ENCODE measurements at places on chromosomes 11 and 22. TPM values are rescaled to one million over a fixed set of nuclear protein-coding genes. Genes with fewer than 3 reads are reported as not detected.

DNA sequence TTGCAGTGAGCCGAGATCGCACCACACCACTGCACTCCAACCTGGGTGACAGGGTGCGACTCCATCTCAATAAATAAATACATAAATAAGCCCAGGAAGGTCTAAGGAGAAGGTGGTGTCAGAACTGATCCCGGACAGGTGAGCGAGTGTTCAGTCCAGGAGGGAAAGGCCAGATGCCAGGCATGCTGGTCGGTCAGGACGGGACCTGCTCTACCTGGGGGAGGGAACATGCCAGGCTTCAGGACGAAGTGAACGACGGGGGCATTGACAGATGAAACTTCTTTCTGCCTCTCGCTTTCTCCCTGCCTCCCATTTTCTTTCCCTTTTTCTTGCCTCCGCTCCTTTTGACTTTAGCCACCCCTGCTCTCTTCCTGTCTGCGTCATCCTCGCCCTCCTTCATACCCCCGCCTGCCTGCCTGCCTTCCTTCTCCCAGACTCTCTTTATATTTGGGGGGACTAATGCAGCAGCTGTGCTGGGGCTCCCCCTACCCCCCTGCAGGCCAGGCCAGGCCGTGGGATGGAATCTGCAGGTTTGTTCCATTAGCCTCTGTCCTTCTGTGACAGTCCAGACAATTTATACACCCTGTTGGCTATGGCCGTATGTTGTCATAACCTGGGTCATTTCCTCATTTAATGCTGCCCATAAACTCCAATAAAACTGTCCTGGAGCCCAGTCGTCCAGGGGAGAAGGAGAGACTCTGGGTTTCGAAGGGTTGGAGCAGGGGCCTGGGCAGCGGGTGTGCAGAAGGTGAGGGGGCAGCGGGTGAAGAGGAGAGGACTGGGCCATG lies 209.2 kb upstream of the TBCEL start:
- DNase-seq, result no peak

GRCh38 chr11:8699903-8700302 lies 17.3 kb downstream of the RPL27A start:
- no peak for DNase-seq

The ENDOD1 gene
- polyA plus RNA-seq, result 22.4 TPM

GRCh38 chr11:25981998-25982397 lies 349.9 kb upstream of the ANO3 start:
- DNase-seq, result peak; percentile 67

- DNase-seq, result no peak
These were observed 29.8 kb downstream of the THOC5 start for GRCh38 chr22:29523761-29524160.

DNA sequence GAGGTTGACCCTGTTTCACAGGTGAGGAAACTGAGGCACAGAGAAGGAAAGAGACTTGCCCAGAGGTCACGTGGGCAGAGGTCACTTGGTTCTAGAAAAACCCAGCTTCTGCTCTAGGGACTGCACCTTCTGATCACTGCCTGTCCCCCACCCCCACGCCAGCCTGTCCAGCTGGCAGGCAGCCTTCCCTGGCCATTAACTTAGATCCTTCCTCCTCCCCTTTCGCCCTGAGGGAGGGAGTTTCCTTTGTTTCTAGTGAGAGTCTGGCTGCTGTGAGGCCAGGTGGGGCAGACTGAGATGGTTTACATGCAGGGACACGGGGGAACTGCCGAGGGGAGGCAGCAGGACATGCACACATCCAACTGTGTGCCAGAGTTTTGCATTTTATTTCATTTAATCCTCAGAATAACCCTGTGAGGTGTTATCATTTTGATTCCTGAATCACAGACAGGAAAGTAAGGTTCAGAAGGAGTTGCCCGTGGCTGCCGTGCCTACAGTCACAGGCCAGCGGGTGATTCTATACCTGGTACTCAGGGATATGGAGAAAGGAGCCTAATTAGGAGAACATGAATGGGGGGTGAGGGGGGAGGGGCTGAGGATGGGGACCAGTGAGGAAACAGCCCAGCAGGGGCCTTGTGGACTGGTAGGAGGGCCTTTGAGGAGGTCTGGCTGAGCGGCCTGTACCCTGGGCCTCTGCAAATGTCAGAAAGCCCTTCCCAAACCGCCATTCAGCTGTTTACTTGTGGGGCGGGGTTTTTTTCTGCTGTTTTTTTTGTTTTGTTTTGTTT lies 3.4 kb downstream of the FAM83F start:
- DNase-seq, result peak; percentile 72

The LAYN gene
- 8.3 TPM for polyA plus RNA-seq

Measured in renal cortex interstitium (tissue), 15 donors.